ENCODE measurements at places on chromosomes 7 and 10. TPM values are rescaled to one million over a fixed set of nuclear protein-coding genes. Genes with fewer than 3 reads are reported as not detected.

BMPR1A gene
- 22.5 TPM for total RNA-seq

NRCAM gene
- 67.4 TPM for total RNA-seq

EBF3 gene
- total RNA-seq = 38.5 TPM

GJD4 gene
- not detected for total RNA-seq

CACNA2D1 gene
- 69.7 TPM for total RNA-seq

FIGNL1 gene
- 7.5 TPM for total RNA-seq

ADAMTS14 gene
- total RNA-seq = 1.3 TPM

GRM8 gene
- not detected for total RNA-seq

GPRIN2 gene
- total RNA-seq = not detected

GDF2 gene
- total RNA-seq = not detected

GTF2IRD1 gene
- total RNA-seq = 4.5 TPM

GCK gene
- not detected for total RNA-seq

PLPP4 gene
- not detected for total RNA-seq

OPN4 gene
- not detected for total RNA-seq

SEC61G gene
- total RNA-seq = 1,436 TPM

COL17A1 gene
- 0.36 TPM for total RNA-seq

C10orf67 gene
- total RNA-seq = not detected

CELF2 gene
- total RNA-seq = 11.9 TPM

RPEL1 gene
- total RNA-seq = under 0.01 TPM

CTTNBP2 gene
- total RNA-seq = not detected

BTAF1 gene
- total RNA-seq = 21.2 TPM

VAX1 gene
- total RNA-seq = not detected

KCNH2 gene
- total RNA-seq = under 0.01 TPM

ACTA2 gene
- total RNA-seq = 466 TPM

ANKRD7 gene
- total RNA-seq = not detected

RELN gene
- 0.18 TPM for total RNA-seq

SLC26A3 gene
- not detected for total RNA-seq

AVL9 gene
- total RNA-seq = 17.1 TPM

FFAR4 gene
- total RNA-seq = not detected

ERVW-1 gene
- not detected for total RNA-seq

LAMB1 gene
- 515 TPM for total RNA-seq

CCDC172 gene
- not detected for total RNA-seq

TNKS2 gene
- 23.6 TPM for total RNA-seq

HOXA3 gene
- not detected for total RNA-seq

Data from cardiac atrium fibroblast (primary cell).